Testis (tissue), 5 donors: ENCODE measurements at places on chromosomes 5 and 9. TPM values are rescaled to one million over a fixed set of nuclear protein-coding genes. Genes with fewer than 3 reads are reported as not detected.

- no peaks in the 10 kb centered on the region for H3K36me3 ChIP-seq
- H3K27ac ChIP-seq = no peak overlapping the region
- H3K4me3 ChIP-seq = no peak overlapping the region
- no peak for DNase-seq
- H3K4me1 ChIP-seq = no peaks in the 10 kb centered on the region
These were observed 573.1 kb downstream of the TLE4 start for GRCh38 chr9:80144856-80145255.

The STKLD1 gene
- total RNA-seq = 8.4 TPM

DNA sequence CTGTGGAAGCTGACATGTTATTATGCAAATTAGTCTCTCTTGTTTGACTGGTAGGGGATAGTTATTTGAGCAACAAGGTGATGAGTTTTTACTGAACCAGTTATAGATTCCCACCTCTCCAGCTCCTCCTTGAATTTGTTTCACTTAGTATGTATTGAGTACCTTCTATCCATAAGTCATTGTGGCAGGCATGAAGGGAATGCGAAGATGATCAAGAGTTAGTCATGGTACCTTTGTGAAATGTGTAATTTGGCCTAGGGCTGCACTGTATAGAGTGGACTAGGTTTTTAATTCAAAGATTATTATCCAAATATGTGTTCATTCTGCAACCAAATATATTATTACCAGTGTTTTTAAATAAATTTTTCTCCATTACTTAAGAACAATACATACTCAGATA, 110.1 kb downstream of the HACD4 start:
- no peaks in the 10 kb centered on the region for H3K27me3 ChIP-seq
- no peak overlapping the region for H3K4me3 ChIP-seq
- DNase-seq = no peak
- H3K36me3 ChIP-seq = no peaks in the 10 kb centered on the region

DNA sequence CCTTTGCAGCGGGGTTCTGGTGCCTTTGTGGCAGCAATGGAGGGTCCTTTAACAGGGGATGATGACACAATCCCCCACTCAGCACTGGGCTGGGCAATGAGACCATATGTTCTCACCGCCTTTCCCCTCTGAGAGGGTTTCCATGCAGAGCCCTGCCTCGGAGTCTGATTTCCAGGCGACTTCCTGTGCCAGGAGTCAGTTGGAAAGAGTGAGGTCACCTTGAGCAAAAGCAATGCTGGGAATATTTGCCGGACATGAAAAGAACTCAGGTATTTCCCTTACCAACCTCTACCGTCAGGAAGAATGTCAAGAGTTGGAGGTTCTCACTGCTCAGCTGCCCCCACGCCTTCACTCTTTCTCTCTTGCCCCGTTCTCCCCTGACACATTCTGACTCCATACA, 284.2 kb upstream of the IRX1 start:
- no peaks in the 10 kb centered on the region for H3K4me1 ChIP-seq
- DNase-seq = no peak
- H3K4me3 ChIP-seq = no peak overlapping the region
- no peak overlapping the region for H3K27ac ChIP-seq
- no peaks in the 10 kb centered on the region for H3K36me3 ChIP-seq
- no peaks in the 10 kb centered on the region for H3K27me3 ChIP-seq

- DNase-seq = no peak
- H3K36me3 ChIP-seq = no peaks in the 10 kb centered on the region
- H3K27ac ChIP-seq = no peak overlapping the region
- no peak overlapping the region for H3K4me3 ChIP-seq
- H3K27me3 ChIP-seq = no peaks in the 10 kb centered on the region
- no peaks in the 10 kb centered on the region for H3K4me1 ChIP-seq
These were observed 97.0 kb upstream of the NR4A3 start for GRCh38 chr9:99724640-99725039.

DNA sequence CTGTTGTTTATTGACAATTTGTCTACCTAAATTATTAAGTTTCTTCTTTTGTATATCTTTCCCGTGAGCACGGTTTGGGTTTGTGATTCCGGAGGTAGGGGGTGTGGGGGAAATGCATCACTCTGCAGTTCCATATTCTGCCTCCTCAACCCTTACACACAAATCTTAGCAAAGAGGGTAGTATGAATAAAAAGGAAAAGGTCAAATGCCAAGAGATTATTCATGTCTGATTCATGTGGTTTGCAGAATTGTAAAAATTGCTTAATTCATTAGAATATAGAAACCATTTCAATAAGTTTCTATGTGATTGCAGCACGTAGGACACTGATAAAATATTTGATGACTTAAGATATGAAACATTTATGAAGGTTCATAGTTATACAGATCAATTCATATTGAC, 601.9 kb downstream of the SEMA5A start:
- H3K27me3 ChIP-seq = no peaks in the 10 kb centered on the region
- H3K4me1 ChIP-seq = no peaks in the 10 kb centered on the region
- H3K4me3 ChIP-seq = no peak overlapping the region
- H3K27ac ChIP-seq = no peak overlapping the region
- no peak for DNase-seq
